ENCODE measurements at places on chromosomes 3 and 15.

DNA sequence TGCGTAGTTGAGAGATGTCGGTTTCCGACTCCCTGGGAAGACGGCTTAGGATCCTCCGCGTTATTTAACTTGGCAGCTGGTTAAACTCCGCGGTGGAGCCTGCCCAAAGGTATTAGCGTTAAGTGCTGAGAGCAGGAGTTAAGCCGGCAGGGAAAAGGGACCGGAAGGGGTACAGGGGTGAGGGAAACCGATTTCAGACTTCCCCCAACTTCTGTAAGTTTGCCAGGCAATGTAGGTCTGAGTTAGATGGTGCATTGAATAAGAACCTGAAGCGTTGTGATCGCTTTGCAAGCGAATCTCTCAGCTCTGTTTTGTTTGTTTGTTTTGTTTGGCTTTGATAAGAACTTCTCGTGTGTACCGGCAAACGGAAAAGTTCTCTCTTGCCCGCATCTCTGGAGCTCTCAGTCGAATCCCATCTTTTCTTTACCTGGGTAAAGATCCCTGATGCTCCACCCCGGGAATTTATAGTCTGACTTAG, 6.0 kb upstream of the FEZF2 start:
- DNase-seq, result no peak

DNA sequence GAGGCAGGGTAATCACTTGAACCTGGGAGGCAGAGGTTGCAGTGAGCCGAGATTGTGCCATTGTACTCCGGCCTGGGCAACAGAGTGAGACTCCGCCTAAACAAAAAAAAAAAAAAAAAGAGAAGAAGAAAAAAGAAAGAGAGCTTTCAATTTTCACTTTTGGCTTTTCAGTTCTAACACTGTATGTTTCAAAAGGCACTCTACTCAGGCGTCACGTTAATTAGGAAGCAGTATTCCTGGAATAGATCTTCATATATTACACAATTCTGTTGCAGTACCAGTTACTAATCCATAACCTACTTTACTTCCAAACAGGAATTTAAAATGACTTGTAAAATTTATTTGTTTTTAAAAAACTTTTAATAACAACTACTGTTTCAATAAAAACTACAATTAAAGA, 131.7 kb upstream of the PLXND1 start:
- no peak for DNase-seq

DNA sequence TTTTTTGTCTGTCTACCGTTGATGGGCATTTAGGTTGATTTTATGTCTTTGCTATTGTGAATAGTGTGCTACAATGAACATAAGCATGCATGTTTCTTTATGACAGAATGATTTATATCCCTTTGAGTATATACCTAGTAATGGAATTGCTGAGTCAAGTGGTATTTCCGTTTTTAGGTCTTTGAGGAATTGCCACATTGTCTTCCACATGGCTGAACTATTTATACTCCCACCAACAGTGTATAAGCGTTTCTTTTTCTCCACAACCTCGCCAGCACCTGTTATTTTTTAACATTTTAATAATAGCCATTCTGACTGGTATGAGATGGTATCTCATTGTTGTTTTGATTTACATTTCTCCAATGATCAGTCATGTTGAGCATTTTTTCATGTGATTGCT, 89.6 kb upstream of the GALNT15 start:
- no peak for DNase-seq

DNA sequence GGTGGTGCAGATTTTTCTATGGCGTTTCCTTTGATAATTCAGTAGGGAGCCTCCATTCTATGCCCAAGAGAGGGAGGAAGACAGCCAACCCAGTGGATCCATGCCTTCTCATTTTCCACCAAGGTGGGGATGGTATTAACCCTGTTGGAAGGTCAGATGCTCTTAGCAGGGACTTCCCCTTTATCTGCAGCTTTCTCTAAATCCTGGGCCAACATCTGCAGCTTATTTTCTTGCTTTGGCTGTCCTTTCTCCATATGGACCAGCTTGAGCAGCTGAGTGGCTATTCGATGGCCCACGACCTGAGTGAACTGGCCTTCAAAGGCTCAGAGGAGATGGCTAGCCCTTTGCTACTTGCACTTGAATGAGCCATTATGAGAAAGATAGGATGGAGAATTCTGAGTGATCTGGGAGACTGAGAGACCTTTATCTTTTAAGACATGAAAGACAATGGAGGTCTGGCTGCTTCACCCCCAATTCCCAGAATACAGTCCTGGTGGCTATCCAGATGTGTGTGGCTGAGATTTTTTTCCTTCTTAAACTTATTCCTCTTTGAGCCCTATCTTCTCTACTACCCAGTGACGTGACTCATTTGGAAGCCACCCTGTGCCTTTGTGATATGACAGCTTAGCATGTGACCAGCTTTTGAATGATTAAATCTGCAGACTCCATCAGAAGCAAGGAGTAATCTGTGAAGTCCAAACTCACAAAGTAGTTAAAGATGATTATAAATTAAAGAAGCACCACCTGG, 39.6 kb upstream of the TRAK1 start:
- DNase-seq, result no peak

GRCh38 chr3:117367861-117368260, 658.3 kb downstream of the TUSC7 start:
- DNase-seq, result no peak

DNA sequence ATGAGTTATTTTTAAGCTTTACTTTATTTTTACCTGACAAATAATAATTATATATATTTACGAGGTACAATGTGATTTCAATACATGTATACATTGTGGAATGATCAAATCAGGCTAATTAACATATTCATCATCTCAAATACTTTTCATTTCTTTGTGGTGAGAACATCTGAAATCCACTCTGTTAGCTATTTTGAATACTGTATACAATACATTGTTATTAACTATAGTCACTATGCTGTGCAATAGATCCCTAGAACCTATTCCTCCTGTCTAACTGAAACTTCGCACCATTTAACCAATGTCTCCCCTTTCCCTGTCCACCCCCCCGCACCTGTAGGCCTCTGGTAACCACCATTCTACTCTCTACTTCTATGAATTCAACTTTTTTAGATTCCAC, 7.9 kb upstream of the SPPL2A start:
- DNase-seq, result no peak

Measured in NK-92 treated with Interleukin-12 subunit alpha and Interleukin-12 subunit beta, amount 100 ng/mL, for 24 hours (cell line).